ENCODE measurements at places on chromosomes 2 and 18.
A peak's percentile ranks its signal among the peaks of the same experiment; 100 is the strongest.

GRCh38 chr18:32366586-32367538 lies 103.8 kb downstream of the GAREM1 start:
- no peak for DNase-seq

GRCh38 chr18:42670860-42671259 lies 444.6 kb downstream of the RIT2 start:
- no peak for DNase-seq

- no peak for DNase-seq
These were observed 265.3 kb downstream of the PAX3 start for GRCh38 chr2:222033541-222033940.

GRCh38 chr2:2253172-2254016 lies 77.7 kb downstream of the MYT1L start:
- DNase-seq = no peak

DNA sequence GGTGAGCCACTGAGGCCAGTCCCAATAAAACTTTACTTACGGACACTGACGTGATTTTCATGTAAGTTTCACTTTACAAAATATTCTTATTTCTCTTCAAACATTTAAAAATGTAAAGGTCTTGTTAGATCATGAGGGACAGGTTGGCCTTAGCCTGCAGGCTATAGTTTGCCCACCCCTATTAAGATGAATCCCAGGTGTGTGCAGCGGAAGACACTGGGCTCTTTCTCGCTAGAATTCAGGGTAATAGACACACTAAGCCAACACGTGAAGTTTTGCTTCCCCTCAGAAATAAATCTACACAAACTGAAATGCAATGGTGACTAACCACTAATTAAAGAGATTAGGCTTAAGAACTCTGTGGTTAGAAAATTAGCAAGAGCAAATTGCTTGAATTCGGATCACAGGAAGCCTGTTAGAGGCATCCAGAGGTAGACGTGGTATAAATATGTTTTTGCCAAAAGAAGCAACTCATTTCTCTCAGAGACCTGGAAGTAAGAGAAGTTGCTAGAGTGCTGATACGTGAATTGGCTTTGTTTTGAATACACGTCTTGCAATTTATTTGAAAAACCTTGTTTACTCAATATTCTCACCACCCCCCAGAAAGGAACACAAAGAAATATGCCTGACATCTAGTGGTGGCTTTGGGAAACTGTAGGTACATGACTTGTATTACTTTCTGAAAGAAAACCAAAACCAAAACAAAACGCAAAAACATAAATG lies 151.6 kb downstream of the DTNB start:
- DNase-seq = peak; percentile 76
